ENCODE measurements at places on chromosomes 5 and 9.

GRCh38 chr5:174423558-174423957 lies 300.8 kb upstream of the MSX2 start:
- no peak for DNase-seq

GRCh38 chr9:20744036-20744630 lies 60.1 kb downstream of the FOCAD start:
- DNase-seq = no peak

DNA sequence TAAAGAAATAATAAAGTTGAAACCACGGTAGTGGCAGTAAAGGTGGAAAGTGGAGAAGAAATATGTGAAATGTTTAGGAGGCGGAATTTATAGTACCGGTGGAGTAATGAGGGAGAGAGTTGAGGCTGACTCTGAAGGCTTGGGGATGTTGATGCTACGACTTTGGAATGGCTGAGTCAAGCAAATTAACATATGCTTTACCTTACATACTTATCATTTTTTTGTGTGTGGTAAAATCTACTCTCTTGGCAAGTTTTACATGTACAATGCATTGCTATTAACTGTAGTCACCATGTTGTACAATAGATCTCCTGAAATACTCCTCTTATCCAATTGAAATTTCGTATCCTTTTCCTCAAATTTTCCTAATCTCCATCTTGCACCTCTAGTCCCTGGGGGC lies 179.0 kb downstream of the TAF11L14 start:
- no peak for DNase-seq

DNA sequence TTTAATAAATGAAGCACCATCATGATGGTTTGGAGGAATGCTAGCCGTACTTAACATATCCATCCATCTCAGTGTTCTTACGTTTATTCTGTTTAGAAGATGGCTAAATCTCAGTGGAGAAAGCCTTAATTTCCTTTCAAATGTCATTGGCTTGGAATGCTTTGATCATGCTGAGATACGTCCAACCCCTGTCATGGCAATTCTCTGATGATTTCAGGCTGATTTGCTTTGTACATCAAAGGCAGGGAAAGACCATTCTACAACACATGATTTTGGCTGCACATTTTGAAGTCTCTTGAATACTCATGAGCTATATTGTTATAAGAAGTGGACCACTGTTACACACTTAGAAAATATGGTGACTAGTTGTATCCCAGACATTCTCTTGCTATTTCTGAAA lies 1048.4 kb downstream of the MAT2B start:
- DNase-seq = no peak

DNA sequence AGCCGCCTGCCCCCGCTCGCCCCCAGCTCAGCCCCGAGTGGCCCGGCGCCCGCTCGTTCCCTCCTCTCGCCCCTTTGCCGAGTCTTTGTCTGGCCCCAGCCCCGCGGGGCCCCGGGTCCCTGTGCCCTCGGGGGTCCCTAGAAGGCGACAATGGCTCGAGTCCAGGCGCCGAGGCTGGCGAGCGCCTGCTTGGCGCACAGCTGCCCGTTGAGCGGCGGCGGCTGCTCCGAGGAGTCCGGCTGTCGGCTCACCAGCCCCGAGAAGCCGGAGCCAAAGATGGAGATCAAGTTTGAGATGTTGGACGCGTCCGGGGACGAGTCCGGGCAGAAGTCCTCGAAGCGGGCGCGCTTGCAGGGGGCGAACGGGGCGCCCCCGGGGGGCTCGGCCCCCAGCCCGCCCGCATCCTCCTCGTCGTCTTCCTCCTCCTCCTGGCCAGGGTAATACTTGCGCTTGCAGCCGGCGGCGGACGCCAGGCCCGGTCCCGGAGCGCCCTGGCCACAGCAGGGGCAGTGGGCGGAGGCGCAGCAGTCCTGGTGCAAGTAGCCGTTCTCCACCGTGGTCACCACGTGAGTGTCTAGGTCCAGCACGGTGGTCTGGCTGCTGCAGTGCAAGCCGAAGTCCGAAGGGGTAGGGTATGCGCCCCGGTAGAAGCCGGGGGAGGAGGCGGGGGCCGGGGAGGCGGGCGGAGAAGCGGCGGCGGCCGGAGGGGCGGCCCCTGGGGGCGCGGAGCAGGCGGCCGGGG lies 1.2 kb downstream of the IER5L start:
- peak; percentile 6 for DNase-seq

- DNase-seq = no peak
These were observed 42.4 kb downstream of the LRSAM1 start for GRCh38 chr9:127493592-127494303.

GRCh38 chr5:129356846-129357245 lies 103.3 kb upstream of the ADAMTS19 start:
- DNase-seq = no peak

GRCh38 chr9:112621018-112621655 lies 96.8 kb downstream of the INIP start:
- no peak for DNase-seq

Measured in activated naive CD4-positive, alpha-beta T cell treated with Interleukin-2 at 50 U/mL for 16 hours (primary cell).